Lung (tissue), 17 donors: ENCODE measurements at places on chromosomes 5 and 9. TPM values are rescaled to one million over a fixed set of nuclear protein-coding genes. Genes with fewer than 3 reads are reported as not detected.

Gene EIF4E1B
- not detected for total RNA-seq

Gene IFNA2
- total RNA-seq: not detected

Gene PRUNE2
- 10.6 TPM for total RNA-seq

Gene NUP188
- 48.5 TPM for total RNA-seq

Gene CDX1
- 0.25 TPM for total RNA-seq

Gene ZNG1F
- total RNA-seq: 6.4 TPM

Gene CDH18
- 2.4 TPM for total RNA-seq

Gene ANKRD34B
- total RNA-seq: not detected

Gene ASTN2
- total RNA-seq: 7.0 TPM

Gene GPX3
- total RNA-seq: 586 TPM

- no peak for DNase-seq
- H3K4me3 ChIP-seq: no peak overlapping the region
- H3K27me3 ChIP-seq: no peaks in the 10 kb centered on the region
- no peaks in the 10 kb centered on the region for H3K36me3 ChIP-seq
Observed at GRCh38 chr5:147985608-147986007, 78.2 kb upstream of the SPINK5 start.

DNA sequence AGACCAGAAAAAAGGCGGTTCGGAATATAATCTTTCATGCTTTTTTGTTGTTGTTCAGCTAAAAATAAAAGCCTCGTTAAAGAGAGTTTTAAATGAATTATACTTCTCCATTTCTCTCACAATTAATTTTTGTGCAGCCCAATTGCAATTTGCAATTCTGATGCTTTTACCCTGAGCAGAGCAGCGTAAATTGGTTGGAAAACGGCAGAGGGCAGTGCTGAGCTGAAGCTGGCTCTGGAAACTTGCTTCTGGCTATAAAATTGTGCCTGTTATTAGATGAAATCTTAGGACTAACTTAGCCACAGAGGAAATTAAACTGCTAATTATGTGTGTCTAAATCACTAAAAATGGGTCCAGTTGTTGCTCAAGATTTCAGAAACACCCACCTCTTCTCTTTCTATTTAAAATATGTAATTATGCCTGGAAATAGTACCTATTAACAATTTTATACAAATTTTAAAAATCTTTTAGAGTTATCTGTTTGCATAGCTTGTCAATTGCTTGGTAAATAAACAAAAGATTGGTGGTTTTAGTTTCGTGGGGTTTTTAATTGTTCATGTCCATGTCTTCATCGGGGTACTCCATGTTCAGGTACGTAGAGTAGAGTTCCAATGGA lies 441.8 kb upstream of the TLE4 start:
- H3K27ac ChIP-seq: no peak overlapping the region
- H3K4me3 ChIP-seq: no peak overlapping the region
- H3K4me1 ChIP-seq: no peaks in the 10 kb centered on the region
- H3K27me3 ChIP-seq: no peaks in the 10 kb centered on the region
- H3K36me3 ChIP-seq: no peaks in the 10 kb centered on the region
- DNase-seq: peak; percentile 85

DNA sequence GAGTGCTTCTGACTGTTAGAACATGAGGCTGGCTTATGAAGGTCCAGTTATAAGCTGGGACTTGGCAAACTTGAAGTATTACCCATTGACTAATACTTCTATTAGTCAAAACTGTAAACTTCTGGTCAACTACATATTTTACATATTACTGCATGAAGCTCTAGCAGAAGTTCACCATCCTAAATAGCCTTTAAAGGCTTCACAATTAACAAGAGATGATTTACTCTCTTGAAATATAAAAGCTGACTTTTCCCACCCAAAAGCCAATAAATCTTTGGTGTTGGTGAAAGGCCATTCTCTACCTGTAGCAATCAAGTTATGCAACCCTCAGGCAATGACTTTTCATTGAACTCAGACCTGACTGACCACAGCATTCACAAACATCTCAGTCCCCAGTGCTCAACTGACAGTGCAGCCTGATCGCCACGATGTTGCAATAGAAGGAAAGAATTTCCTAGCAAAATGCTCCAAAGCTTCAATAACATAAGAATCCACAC lies 345.6 kb downstream of the EBF1 start:
- H3K27ac ChIP-seq: no peak overlapping the region
- no peaks in the 10 kb centered on the region for H3K27me3 ChIP-seq
- no peaks in the 10 kb centered on the region for H3K4me1 ChIP-seq
- DNase-seq: no peak

- no peak overlapping the region for H3K27ac ChIP-seq
- DNase-seq: no peak
- no peaks in the 10 kb centered on the region for H3K36me3 ChIP-seq
- no peaks in the 10 kb centered on the region for H3K4me1 ChIP-seq
Observed at GRCh38 chr5:133244242-133244641, 192.4 kb downstream of the HSPA4 start.

DNA sequence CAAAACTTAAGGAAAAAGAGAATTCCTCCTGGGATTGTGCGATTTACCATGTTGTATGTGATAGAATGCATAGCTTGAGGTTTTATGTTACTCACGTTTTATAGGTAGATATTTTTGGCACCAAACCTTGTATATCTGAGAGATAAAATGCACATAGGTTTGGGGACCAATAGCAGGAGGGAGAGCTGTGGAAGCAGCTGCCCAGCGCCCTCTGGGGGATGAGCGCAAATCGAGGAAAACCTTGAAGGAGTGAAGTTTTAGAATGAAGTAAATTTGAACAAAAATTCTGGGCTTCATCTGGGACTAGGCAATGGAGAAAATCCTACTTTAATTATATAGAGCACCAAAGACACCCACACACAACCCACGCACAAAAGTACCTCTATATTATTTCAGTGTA lies 197.0 kb downstream of the ADCY2 start:
- no peak overlapping the region for H3K27ac ChIP-seq
- DNase-seq: peak; percentile 28
- H3K4me1 ChIP-seq: no peaks in the 10 kb centered on the region
- no peak overlapping the region for H3K4me3 ChIP-seq

DNA sequence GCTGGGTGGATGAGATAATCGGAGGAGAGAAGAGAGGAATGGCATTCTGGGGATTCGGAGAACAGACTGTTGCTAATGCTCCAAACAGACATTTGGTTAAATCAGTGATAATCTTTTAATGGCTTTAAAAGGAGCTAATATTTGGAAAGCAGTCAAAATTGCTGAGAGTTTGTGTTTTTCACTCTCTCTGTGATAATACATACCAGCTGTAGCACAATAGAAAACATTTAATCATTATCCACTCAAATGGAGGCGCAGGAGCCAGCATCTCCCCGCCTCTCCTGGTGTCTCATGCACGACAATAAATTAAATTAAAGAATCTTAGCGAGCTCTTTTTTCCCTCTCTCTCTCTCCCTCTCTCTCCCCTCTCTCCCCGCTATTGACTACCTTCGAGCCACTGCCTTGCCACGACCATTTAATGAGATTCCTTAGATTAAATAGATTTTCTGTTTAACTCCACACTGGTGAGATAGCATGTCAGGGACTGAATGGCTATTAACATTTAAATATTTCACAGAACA lies 268.6 kb upstream of the MVB12B start:
- H3K36me3 ChIP-seq: no peaks in the 10 kb centered on the region
- H3K4me1 ChIP-seq: no peaks in the 10 kb centered on the region
- no peak for DNase-seq
- H3K27ac ChIP-seq: no peak overlapping the region
- peaks cover 2% of the 10 kb centered on the region for H3K27me3 ChIP-seq

- no peaks in the 10 kb centered on the region for H3K27me3 ChIP-seq
- no peak for DNase-seq
- no peak overlapping the region for H3K4me3 ChIP-seq
- peaks cover 3% of the 10 kb centered on the region for H3K36me3 ChIP-seq
- H3K27ac ChIP-seq: peak overlapping the region; percentile 22
- H3K4me1 ChIP-seq: no peaks in the 10 kb centered on the region
Observed at GRCh38 chr5:95761771-95762651, 30.9 kb downstream of the RHOBTB3 start.

GRCh38 chr5:179405054-179405416 lies 59.8 kb upstream of the ADAMTS2 start:
- no peak overlapping the region for H3K27ac ChIP-seq
- no peak for DNase-seq
- no peak overlapping the region for H3K4me3 ChIP-seq
- H3K4me1 ChIP-seq: no peaks in the 10 kb centered on the region
- H3K27me3 ChIP-seq: no peaks in the 10 kb centered on the region
- no peaks in the 10 kb centered on the region for H3K36me3 ChIP-seq

DNA sequence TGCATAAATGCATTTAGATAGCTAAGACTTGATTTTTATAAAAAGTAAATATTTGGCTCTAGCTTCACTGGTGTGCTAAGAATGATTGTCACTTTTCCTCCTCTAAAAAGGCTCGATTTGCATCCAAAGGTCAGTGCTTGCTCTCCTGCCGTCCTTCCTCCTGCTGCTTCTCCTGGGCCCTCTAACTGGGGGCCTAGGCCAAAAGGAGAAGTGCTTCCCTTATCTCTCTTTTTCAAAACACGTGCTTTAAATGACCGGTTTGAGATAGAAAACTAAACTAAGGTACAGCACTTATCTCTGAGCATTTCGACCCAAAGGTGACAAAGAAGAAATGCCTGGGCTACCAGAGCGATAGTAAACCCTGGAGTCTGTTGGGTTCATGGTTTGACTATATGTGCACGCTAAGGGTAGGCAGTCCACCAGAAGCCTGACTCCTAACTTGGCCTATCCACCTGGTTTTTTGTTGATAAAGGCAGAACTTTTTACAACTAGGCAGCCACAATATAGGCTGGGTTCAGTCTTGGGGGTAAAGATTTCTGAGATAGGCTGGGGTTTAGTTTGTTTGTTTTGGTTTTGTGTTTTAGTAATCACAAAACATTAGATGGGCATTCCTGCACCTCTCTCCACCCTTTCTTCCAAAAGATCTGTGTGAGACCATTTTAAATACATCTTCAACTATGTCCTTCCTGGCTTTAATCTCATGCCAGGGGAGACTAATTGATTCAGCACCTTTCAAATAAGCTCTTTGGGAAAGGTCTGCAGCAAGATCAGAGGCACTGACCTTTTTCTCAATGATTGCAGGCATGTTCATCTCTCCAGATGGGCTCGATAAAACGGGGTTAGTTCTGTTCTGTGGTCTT lies 3.8 kb downstream of the NR2F1-AS1 start:
- peaks cover 15% of the 10 kb centered on the region for H3K4me1 ChIP-seq
- no peaks in the 10 kb centered on the region for H3K27me3 ChIP-seq
- H3K27ac ChIP-seq: peak overlapping the region; percentile 32
- H3K4me3 ChIP-seq: no peak overlapping the region

GRCh38 chr9:114460513-114461199 lies 44.6 kb downstream of the WHRN start:
- no peak for DNase-seq
- no peak overlapping the region for H3K27ac ChIP-seq

DNA sequence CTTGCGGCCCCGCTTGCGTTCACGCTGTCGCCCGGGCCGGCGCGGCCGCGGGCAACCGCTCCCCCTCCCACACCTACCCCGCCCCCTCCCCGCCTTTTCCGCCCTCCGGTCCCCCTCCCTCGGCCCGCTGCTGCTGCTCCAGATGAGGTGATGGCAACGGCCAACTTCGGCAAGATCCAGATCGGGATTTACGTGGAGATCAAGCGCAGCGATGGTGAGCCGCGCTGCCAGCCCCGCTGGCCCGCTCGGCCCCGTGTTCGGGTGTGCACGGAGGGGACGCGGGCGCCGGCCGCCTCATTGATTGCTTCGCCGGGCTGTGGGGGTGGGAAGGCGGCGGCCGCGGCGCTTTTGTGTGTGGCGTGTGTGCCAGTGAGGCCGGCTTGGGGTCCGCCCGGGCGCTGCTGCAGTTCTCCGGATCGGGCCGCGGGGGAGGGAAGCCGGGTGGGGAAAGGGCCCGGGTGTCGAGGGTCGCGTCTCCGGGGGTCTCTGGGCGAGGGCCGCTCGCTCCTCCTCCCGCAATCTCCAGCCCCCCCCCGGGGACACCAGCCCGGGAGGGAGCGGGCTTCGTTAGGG lies 403 bp downstream of the KIF2A start:
- H3K27me3 ChIP-seq: no peaks in the 10 kb centered on the region
- no peak for DNase-seq
- H3K4me3 ChIP-seq: peak overlapping the region; percentile 76

- no peaks in the 10 kb centered on the region for H3K4me1 ChIP-seq
- H3K36me3 ChIP-seq: no peaks in the 10 kb centered on the region
- no peaks in the 10 kb centered on the region for H3K27me3 ChIP-seq
- DNase-seq: no peak
- H3K4me3 ChIP-seq: no peak overlapping the region
- no peak overlapping the region for H3K27ac ChIP-seq
Observed at GRCh38 chr5:80057921-80058320, 22.8 kb downstream of the THBS4 start.

DNA sequence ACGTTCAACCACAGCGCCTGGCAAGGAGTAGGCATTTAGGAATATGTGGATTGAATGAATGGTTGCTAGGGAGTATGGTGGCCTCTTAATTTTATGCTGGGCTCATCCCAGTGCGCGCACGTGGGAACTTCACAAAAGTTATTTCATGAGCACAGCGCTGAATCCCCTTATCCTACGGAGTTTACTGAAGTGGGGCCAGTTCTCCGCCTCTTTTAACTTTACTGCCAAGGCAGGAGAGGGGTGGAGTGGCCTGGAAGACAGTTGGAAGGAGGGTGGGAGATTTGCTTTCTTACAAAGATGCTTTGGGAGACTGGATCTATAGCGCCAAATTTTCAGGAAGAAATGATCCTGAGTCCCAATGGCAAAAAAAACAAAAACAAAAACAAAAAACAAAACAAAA lies 326.5 kb downstream of the SH3GL2 start:
- no peak overlapping the region for H3K4me3 ChIP-seq
- H3K27ac ChIP-seq: no peak overlapping the region
- peaks cover 9% of the 10 kb centered on the region for H3K27me3 ChIP-seq
- no peaks in the 10 kb centered on the region for H3K36me3 ChIP-seq
- no peaks in the 10 kb centered on the region for H3K4me1 ChIP-seq

- no peaks in the 10 kb centered on the region for H3K27me3 ChIP-seq
- no peak overlapping the region for H3K27ac ChIP-seq
- H3K36me3 ChIP-seq: no peaks in the 10 kb centered on the region
- no peak overlapping the region for H3K4me3 ChIP-seq
- no peaks in the 10 kb centered on the region for H3K4me1 ChIP-seq
Observed at GRCh38 chr9:81575956-81576355, 113.4 kb downstream of the TLE1 start.

- no peaks in the 10 kb centered on the region for H3K36me3 ChIP-seq
- peak overlapping the region; percentile 9 for H3K27ac ChIP-seq
- H3K4me1 ChIP-seq: no peaks in the 10 kb centered on the region
- H3K27me3 ChIP-seq: no peaks in the 10 kb centered on the region
Observed at GRCh38 chr5:91219091-91219802, 163.9 kb downstream of the ARRDC3 start.

DNA sequence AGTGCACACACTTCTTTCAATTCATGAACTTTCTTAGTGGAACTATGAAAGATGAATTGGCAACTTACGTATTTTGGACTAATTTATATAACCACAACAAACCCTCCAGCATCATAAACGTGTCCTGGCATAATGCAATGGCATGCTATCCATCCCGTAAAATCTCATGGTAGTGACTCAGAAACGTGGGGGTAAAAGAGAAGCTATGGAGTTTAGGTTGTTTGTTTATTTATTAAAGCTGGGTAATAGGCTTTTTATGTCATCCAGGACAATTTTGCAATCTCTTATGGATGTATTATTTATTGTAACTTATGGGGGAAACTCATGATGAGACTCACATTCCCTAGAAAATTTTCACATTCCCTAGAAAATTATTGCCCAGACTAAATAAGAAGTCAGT lies 106.3 kb downstream of the GDA start:
- no peak overlapping the region for H3K4me3 ChIP-seq
- DNase-seq: no peak
- H3K36me3 ChIP-seq: no peaks in the 10 kb centered on the region
- no peaks in the 10 kb centered on the region for H3K27me3 ChIP-seq
